Hypothalamus (tissue), 51 donors: ENCODE measurements at places on chromosomes 4 and X.

- DNase-seq = no peak
Observed at GRCh38 chr4:20570981-20571715, 129.1 kb upstream of the PACRGL start.

DNA sequence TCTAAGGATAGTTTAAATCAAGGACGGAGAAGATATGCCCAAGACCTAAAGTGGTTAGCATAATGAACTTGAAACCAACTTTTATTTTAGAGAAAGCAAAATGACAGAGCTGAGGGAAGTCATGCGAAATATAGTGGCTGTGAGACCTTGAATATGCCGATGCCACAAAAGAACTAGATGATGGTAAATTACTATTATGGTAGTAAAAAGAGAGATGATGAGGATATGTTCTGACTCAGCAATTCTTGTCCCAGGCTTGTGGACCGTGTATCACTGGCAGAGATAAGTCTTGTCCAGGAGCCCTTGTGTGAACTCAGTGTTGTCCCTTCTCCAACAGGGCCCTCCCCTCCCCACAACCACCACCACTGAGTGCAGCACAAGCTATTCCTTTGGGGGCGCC lies 1605.6 kb upstream of the TENM3 start:
- no peak for DNase-seq

- no peak for DNase-seq
Observed at GRCh38 chrX:7159149-7159861, 11.4 kb upstream of the PUDP start.

DNA sequence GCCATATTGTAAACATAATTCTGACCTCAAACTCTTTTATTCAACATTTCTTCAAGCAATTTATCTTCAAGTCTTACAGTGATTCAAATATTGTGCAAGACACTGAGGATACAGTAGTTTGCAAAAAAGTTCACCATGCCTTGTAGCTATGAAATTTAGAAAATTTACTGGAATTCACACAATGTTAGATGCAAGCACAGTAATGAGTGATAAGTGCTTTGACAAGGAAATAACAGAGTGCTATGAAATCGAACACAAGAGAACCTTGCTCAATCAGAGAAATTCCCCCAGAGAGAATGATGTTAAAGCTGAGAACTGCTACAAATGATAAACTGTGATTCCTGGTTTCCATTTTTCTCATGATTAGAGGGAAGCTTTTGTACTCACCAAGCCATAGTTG lies 952.9 kb downstream of the FAT4 start:
- DNase-seq = no peak

GRCh38 chrX:97401586-97402136 lies 518.0 kb downstream of the RPA4 start:
- DNase-seq = no peak

DNA sequence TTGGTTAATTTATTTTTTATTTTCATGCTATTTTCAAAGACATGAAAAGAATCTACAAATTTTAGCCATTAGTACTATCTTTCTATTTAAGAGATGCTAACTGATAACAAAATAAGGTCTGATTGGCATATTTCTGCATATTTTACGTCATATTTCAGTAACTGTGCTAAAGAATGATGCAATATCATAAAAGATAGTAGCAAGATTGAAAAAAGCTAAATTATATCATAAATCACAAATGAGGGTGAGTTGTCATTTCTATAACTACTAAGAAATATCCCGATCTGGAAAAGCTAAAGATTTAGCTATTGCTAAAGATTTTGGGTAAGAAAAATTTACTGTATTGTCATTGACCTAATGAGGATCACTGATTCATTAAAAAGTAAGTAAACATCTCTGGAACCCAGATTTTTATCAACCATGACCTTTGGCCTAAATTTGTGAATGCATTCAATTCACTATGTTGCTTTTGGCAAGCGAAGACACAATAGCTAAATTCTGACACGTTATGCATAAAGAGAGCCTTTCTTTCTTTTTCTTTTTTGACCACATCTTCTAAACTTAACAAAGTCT lies 103.6 kb downstream of the HPGD start:
- no peak for DNase-seq

DNA sequence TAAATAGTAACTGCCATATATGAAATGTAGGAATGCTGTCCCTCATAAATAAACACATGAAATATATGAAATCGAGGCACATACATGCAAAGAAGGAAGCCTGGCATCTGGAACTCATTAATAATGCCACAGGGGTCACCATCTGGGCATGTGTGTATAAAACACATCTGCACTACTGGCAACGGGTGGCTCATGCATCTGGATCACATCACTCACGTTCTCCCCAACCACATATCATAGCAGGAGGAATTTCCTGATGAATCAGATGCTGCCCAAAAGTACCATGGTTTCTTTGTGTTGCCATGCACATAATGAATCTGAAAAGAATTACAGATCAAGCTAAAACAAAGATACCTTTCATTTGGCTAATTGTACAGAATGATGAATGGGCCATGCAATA lies 28.6 kb downstream of the RNF175 start:
- no peak for DNase-seq

DNA sequence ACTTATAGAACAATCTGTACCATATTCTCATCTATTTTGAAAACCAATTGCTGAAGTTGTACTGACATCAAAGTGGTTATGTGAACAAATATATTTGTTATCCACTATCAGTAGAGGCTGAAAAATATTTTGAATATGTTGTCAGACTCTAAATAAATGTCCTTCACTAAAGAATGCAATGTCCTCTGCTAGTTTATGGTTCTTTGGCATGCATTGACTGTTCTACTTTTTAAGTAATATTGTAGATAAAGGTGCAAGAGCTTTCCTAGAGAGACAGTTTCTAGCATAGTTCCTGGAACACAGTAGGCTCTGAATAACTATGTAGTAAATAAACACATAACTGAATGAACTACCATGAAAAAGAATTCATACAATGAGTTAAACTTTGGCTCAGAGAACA lies 18.2 kb upstream of the COX7B2 start:
- no peak for DNase-seq
